ENCODE measurements at places on chromosomes 4 and X.

- DNase-seq: no peak
Measured at GRCh38 chr4:151227172-151227571, 49.8 kb upstream of the PRSS48 start.

DNA sequence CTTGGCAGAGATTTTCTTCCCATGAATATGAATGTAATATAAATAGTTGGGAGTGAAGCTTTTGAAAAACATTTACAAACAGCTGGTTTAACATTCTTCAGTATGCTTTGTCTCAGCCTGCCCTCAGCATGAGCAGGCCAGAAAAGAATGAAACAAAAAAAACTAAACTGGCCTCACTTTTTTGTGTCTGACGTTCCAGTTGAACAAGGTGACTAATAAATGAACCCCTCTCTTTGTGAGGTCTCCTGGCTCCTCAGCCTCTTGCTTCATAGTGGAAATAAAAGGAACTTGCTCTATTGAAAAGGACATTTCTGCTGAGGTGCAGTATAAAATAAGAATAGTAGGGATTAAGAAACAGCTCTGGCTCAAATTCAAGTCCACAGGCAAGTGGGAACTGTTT is 9.4 kb downstream of the CHST7 start:
- DNase-seq: no peak

DNA sequence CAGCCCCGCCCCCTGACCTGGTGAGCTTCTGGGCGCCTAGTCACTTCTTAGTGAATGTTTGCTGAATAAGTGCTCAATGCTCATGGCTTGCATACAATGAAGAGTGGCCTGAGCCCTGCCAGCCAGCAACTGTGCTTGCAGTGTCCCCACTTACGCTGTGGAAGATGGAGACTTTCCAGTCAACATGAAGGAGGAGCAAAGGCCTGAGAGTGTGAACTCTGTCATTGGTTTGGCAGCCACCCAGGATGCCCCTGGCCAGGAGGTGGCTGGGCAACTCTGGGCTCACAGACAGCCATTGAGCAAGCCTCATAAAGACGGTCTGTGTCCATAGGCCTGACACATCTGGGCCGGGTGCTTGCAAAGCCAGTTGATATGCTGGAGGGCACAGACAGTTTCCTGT is 72.1 kb upstream of the MAMLD1 start:
- no peak for DNase-seq

GRCh38 chr4:5237086-5237660 is 185.9 kb downstream of the STK32B start:
- no peak for DNase-seq

All from D341Med (cell line).